ENCODE measurements at places on chromosomes 5 and 9.

- no peak for DNase-seq
These were observed 48.6 kb upstream of the FCN1 start for GRCh38 chr9:134966270-134966669.

GRCh38 chr9:82356131-82356530, 367.6 kb downstream of the SPATA31D1 start:
- no peak for DNase-seq

- no peak for DNase-seq
These were observed 29.2 kb upstream of the TIFAB start for GRCh38 chr5:135481387-135481786.

GRCh38 chr9:114110180-114110579, 11.1 kb upstream of the KIF12 start:
- no peak for DNase-seq

- no peak for DNase-seq
These were observed 70.1 kb downstream of the WNK2 start for GRCh38 chr9:93254061-93254481.

- DNase-seq, result no peak
These were observed 21.0 kb upstream of the UBLCP1 start for GRCh38 chr5:159241946-159242552.

DNA sequence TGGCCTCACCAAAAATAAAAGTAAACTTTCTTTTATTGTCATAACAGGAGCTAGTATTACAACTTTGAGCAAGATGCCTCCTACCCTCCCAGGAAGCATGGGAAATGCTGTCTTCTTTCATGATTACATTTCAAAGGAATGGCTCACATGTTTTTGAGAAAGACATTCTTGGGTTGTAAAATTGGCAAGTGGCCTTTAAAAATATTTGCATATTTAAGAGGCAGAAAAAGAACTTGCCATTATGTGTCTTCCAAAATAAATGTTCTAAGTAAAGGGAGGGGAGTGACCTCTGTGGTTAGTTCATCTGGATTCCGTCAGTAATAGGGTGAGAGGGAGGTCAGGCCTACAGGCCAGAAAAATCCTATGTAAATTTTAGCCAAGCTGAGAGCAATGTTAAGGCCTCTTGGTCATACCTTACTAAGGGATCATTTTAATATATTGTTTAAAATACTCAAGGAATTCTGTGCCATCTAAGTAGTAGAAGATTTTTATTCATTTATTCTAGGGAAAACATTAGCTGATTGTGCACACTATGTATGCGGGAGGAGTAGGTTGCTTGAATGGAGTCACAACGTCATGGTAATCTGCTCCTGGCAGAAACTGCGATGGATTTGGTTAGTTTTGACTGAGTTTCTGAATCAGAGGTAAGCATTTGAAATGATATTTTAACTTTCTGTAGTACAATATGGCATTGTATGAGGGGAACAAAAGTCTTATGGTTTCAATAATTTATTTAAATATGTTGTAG, 1485.7 kb upstream of the CDH9 start:
- DNase-seq, result no peak

DNA sequence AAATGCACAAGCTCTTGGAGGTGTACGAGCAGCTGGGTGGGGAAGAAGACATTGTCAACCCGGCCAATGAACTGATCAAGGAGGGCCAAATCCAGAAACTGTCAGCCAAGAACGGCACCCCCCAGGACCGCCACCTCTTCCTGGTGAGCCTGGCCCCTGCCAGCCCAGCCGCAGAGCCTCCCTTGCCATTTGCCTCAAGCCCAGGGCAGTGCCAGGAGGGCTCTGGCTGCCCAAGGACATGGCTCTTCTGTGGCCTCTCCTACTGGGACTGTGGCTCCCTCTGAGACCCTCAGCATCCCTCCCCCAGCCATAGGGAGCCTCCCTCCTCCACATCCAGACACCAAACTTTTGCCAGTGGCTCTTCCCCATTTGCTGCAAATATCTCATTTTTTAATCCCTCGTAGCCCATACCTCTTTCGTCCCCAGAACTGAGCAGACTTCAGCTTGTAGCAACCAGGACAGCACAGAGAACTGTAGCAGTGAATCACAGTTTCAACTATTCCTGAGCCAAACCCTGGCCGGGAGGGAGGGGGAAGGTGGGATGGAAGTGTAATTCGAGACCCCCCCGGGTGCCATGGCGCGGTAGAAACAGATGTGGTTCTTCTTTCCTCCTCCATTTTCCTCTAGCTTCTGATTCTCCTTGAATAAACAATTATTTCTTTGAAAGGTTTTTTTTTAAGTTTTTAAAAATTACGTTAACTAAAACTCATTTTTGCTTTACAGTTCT, 44.5 kb upstream of the SUSD3 start:
- no peak for DNase-seq

DNA sequence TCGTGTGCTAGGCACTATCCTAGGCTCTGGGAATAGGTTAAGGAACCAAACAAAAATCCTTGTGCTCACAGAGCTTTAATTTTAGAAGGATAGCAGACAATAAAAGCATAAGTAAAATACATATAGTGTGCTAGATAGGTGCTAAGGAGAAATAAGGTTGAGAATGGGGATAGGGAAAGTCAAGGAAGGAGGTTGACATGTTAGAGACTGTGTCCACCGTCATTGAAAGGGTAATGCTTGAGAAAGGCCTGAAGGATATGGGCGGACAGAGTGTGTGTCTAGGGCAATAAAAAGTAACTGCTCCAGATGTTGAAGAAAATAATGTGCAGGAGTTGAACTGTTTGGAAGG, 482 bp upstream of the TDRD7 start:
- no peak for DNase-seq
